ENCODE measurements at places on chromosomes 7 and 10.

DNA sequence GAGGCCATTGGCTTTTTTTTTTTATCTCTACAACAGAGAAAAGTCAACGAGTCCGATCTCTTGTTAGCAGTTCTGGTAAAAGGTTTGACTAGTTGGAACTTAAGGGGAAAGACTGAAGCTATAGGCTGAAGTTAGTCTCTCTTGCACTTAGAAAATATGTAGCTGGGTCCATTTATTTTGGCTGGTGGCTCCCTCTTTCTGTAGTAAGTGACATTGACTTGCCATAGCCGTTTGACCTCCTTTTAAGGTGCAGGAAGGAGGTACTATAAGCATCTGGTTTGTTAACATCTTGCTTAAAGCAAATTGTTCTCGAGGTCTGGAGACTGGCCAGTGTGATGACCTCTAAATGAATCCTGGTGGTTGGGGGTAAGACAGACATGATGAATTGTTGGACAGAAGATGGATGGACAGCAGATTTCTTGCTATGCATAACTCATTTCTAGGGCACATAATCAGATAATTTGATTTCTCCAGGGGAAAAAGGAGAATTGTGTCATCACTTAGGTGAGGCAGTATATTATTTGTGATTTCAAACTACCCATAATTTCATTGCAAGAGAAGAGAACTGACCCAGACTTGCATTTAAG is 356.3 kb upstream of the GALNT17 start:
- no peak for DNase-seq

DNA sequence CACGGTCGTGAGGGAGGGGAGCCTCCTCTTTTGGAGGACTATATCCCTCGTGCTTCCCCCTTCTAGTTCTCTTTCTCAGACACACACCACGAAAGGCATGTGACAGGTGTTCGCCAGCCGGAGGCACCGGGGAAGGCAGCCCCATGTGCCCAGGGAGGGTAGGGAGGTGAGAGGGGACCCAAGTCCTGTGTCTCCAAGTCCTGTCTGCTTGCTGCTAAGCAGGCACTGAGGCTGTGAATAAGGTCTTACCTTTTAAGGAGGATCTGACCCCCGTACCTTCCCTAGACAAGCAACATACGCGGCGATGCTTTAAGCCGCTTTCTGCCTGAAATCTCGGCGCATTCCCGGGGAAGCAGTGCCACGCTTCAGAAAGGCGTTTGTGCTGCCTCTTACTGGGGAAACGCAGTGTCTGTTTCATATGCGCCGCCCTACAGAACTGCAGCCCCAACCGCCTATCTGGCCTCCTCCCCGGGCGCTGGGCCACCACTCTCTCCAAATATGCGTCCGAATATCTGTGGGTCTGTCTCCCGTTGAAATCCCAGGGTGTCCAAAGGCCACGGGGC is 770 bp downstream of the PLXNA4 start:
- DNase-seq = no peak

- DNase-seq = no peak
These were observed 262.3 kb downstream of the NEBL start for GRCh38 chr10:20634839-20635238.

DNA sequence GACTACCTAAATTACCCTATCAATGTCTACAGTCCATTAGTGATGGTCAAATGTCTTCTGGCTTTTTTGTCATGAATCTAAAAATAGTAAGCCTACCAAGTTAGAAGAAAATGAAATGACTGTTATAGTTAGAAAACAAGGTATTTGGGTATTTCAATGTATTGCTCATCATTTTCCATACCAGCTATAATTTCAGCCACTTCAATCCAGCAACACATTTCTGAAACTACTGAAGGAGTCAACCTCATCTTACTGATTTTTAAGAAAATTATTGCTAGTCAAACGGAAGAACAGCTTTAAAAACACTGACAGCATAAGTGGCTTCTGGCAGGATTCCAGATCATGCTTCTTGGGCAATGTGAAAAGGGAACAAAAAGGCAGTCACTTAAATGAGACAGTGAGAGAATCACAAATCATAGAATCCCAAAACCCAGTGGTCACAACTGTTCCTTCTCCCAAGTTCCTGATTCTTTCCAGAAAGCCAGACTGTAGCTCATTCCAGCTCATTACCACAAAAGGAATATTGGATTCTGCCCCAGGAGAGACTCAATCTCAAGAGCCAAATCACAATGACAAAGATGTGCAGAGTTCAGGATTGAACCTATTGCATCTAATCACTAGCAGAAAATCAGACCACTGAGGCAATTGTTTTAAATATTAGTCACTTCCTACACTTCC is 61.2 kb upstream of the LRRN3 start:
- DNase-seq = peak; percentile 30

DNA sequence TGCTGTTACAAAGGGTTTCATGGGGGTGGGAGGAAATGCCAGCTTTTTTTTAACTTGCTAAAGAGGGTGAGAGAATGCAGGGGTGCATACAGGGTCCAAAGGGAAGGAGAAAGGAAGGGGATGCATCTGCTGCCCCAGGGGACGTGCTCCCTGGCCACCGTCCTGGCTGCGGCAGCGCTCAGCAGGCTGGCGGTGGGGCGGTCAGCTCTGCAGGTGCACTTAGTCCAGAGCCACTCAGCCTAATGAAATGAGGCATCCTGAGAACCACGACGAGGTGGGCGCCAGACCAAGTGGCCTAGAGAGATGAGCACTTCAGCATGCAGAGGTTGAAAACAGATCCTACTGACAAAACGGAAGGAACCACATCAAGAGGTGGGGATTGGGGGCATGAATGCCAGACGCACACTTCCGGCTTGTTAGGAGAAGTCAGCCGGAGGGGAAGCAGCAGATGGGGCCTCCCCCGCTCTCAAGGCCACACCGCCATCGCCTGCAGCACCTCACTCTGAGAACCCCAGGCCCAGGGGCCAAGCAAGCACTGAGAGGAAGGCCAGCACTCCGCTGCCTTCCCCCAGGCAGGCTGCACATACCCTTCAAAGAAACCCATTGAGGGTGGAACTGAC is 94.5 kb downstream of the MAD1L1 start:
- no peak for DNase-seq

DNA sequence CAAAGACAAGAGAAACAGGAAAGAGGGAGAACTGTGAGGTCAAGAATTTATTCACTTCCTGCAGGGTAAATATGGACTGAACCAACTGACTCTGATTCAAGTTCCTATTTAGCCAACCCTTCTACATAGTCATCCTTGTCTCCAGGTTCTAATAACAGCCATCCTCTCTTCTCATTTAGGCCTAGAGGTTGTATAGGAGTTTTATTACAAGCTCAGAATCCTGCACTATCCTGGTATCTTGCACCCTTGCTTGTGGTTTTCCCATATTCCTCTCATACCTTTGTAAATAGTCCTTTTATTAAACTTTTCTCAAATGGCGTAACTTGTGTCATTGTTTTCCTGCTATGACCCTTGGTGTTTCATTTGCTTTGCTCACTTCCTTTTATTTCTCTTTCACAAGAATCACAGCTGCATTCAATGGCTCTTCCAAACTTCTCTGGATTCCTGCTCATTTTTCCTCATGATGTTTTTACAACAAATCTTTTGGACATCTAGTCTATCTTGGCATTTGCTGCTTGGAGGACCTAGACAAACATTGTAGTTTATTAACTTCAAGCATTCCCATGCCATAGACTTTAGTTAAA is 12.4 kb upstream of the OR2A5 start:
- no peak for DNase-seq

Data from OCI-M1 (cell line).